ENCODE measurements at places on chromosomes 5 and 9.

GRCh38 chr5:56530626-56531138 is 284.7 kb upstream of the MAP3K1 start:
- DNase-seq: no peak

DNA sequence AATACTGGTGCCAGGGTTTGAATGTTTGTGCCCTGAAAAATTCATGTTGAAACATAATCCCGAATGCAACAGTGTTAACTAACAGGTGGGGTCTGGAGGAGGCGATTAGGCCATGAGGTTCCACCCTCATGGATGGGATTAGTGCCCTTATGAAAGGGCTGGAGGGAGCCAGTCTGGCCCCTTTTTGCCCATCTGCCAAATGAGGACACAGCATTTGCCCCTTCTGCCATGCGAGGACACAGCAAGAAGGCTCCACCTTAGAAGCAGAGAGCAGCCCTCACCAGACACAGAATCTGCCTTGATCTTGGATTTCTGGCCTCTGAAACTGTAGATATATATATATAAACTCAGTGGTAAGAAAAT is 32.6 kb upstream of the RNF130 start:
- no peak for DNase-seq

DNA sequence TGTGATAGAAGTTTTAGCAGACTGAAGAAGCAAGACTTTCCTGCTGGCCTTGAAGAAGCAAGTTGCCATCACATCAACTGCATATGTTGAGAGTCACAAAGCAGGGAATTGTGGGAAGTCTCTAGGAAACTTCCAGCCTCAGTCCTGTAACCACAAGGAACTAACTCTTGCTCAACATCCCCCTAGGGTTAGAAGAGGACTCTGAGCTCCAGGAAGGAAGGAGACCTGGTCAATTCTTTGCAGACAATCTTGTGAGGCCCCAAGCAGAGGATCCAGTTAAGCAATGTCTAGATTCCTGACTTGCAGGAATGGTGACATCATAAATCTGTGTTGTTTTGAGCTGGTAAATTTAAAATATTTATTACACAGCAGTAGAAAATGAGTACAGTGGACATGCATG is 18.6 kb upstream of the ZNF366 start:
- no peak for DNase-seq

GRCh38 chr9:136903041-136903554 is 16.8 kb downstream of the TRAF2 start:
- DNase-seq: no peak

- DNase-seq: no peak
Measured at GRCh38 chr5:179344431-179345182, 654 bp downstream of the ADAMTS2 start.

DNA sequence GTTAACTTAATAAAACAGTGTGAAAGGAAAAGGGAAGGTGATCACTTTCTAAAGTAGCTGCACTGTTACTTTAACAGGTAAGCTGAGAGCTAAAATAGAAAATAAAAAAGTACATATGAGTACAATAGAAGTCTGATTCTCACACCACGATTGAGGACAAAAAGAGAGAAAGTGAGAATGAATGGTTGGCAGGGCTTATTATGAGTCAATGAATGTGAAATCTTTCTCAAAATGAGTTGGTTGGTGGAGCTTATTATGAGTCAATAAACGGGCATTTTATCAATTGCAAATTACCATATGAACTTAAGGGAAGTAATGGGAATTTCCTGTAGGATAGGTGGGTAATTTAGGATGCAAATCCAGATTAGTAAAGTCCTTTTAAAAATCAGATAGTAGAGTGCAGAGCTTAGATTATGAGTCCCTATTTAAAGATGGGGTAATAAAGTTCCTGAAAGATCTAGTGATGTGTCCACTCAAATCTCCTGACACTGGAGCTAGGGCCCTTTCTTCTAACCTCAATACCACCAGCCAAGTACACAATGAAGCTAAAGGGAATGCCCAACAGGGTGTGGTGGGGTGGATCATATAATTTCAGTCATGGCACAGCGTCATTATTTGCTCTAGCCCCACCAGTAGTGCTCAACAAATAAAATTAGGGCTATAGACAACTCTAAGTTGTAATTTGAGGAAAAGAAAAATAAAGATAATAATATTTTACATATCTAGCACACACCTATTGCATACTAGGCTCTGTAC is 21.1 kb upstream of the TLR4 start:
- DNase-seq: no peak

GRCh38 chr9:34413231-34413852 is 36.6 kb upstream of the MYORG start:
- no peak for DNase-seq

- no peak for DNase-seq
Measured at GRCh38 chr9:126058011-126058531, 268.6 kb upstream of the MVB12B start.

DNA sequence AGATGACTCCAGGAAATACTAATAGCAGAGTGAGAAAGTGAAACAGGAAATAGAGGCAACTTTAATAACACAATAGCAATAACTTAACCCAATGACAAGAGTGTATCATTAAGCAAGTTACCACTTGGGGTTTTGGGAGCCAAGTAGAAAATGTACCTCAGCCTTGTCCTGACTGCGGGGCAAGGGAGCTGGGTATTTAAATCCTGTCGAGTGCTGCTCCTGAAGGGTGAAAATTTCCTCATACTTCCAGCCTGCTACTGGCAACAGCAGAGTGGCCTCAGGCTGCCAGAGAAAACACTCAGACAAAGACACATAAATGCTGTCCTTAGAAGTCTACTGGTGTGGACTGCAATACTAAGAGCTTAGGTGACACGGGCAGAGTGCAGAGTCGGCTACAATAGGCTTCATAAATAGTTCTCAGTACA is 112.5 kb upstream of the EMB start:
- DNase-seq: no peak

- DNase-seq: no peak
Measured at GRCh38 chr5:90161414-90161813, 248.1 kb downstream of the CETN3 start.

- DNase-seq: no peak
Measured at GRCh38 chr5:57844410-57844809, 361.8 kb upstream of the ACTBL2 start.

DNA sequence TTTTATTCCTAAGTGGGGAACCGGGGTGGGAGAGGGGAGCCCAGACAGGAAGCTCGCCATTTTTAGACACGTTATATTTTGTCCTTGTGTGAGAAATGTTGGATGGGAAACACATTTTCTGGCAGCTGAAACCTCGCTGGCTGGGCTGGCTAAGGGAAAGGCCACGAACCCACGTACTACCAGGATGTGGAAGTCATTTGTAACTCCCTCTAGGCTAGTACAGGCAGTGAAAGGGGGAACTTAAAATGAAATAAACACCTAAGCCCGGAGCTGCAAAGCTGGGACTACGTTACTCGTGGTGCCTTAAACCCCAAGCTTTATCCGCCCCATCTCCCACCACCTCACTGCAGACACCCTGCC is 42.5 kb downstream of the TMEM174 start:
- DNase-seq: no peak

GRCh38 chr9:128805661-128806060 is 12.6 kb upstream of the ENDOG start:
- DNase-seq: no peak

- DNase-seq: no peak
Measured at GRCh38 chr5:79257314-79257713, 21.4 kb downstream of the JMY start.

DNA sequence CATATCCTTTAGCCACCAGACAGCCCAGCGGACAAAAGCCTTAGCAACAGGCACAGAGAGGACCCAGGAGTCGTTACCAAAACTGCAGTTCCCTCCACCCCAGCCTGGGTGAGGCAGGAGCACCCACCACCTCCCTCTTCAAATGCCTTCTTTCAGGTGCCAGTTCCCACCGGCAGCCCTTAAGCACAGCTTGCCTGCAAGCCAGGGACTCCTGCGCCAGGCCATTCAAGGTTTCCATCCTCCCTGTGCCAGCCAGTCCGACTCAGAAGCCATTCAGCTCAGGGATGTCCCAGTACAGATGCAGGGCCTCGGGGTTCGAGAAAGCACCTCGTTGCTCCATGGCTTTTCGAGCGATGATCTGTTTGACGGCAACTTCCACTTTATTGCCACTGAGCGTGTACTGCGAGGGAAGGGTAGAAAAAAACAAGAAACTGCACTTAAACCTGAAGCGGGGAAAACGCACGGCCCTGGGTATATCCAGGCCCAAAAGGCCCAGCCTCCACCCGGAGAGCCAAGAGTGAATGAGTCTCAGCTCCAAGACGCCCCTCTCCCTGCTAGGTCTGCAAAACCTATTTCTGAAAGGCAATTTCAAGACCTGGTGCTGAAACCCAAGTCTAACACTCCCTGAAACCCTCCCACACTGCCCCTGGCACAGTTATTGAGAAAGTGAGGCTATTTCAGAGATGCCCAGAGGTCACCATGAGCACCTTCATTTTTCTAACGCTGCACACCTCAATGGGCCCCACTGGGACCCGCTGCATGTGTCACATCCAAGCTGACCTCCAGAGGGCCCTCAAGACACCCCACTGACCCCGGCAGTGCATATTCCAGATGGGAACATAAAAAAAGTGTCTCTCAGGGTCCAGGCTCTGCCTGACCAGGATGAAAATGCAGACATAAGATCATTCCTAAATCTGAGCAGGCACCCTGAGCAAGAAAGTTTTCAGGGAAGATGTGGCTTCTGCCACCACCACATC is 36.8 kb upstream of the ZNF354A start:
- DNase-seq: no peak

DNA sequence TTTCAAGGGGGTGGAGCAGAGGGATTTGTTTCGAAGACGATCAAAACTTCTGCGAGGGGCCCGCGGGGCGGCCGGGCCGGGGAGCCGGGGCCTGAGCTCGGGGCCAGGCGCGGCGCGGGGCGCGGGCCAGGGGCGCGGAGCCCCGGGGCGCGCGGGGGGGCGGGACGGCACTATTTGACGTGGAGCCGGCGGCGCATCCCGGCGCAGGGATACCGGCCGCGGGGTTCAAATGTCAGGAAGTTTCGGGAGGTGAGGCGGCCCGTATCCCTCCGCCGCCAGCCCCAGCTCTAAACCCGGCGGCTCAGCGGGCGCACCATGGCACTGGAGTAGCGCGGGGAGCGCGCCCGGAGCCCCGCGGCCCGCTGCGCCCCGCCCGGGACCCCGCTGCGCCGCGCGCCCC is at the start of gene LMX1B:
Gene LMX1B, plus strand, starts transcription at position 278 of the 400 bp plus-strand sequence. CDS start 522 bp downstream, outside the sequence.
- no peak for DNase-seq

GRCh38 chr9:99019510-99020331 is 76.0 kb downstream of the COL15A1 start:
- no peak for DNase-seq

DNA sequence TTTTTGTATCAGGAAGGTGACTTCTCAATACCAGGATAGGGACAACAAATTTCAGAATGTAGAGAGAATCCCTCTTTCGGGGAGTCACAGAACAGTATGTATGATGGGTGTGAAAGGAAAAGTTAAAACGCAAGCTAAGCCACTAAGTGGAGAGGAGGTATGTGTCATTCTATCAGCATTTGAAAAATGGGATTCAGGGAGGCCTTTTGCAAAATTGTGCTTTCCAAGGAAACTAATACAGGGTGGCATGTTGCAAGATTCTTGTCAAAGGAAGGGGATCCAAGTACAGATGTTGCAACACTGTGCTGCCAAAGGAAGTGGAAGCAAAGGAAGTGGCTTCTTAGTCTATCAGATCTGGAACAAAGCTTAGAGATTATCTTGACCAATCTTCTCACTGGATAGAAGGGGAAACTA is 12.6 kb upstream of the TNIP1 start:
- no peak for DNase-seq

- DNase-seq: no peak
Measured at GRCh38 chr5:146789712-146790653, 88.6 kb downstream of the PPP2R2B start.

- peak; percentile 94 for DNase-seq
Measured at GRCh38 chr9:17134396-17135294, at the start of gene CNTLN. CNTLN (plus strand) TSS chr9:17135040; CDS start chr9:17135066, 26 bp downstream.

DNA sequence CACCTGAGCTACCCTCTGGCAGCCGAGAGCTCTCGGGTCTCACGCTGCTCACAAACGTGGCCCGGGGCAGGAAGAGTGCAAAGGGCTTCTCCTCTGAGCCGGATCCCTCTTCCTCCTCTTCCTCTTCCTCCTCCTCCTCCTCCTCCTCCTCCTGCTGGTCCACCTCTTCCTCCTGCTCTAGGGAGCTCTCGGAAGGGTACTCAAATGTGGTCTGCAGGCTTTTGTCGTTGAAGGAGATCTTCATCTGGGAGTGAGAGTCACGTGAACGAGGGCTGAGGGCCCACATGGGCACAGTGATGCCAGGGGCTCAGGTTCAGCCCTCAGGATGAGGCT is 3.9 kb downstream of the SSNA1 start:
- no peak for DNase-seq

DNA sequence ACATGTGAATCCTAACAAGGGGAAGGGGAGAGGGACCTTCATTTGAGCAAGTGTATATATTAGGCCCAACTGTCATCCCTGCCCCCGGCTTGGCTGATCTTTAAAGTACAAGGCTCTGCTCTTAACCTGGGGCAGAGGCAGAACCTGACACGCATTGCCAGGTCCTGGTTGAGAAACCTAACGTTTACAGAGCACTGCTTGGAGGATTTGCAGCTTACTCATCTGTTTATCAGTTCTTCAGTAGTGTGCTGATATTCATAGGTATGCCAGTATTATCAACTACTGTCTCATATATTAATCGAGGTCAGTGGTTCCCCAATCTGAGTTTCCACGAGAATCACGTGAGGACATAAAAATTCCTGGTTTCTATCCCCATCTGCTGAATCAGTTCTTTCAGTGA is 50.4 kb downstream of the ACO1 start:
- no peak for DNase-seq

DNA sequence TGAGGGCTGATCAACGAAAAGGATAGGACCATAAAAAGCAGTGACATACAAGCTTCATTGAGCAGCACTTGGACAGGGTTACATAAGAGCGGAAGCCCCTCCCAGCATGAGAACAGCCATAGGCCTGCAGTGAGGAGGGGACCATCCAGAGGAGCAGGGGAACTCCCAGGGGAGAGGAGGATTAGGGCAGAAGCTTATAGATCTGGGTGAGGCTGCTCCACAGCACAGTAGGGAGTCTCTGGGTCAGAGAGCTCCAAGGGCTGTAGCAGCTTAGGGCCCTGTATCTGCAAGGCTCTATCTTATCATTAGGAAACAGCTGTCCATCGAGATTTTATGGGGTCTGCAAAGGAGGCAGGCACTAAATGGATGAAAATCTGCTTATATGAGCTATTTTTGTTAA is 186.6 kb downstream of the DOCK8 start:
- no peak for DNase-seq
